ENCODE measurements at places on chromosomes 3 and 15. TPM values are rescaled to one million over a fixed set of nuclear protein-coding genes. Genes with fewer than 3 reads are reported as not detected.

Gene ALDH1A2
- total RNA-seq = 1.6 TPM

Gene NRG4
- not detected for total RNA-seq

Gene ACTC1
- total RNA-seq = 0.16 TPM

Gene RPL32
- total RNA-seq = 1,225 TPM

Gene CCK
- 43.5 TPM for total RNA-seq

Gene RBPMS2
- total RNA-seq = not detected

Gene ZNF860
- total RNA-seq = 0.32 TPM

Gene PRTG
- total RNA-seq = 0.47 TPM

Gene GALNT15
- 16.0 TPM for total RNA-seq

Gene TTC23
- total RNA-seq = 24.7 TPM

Gene ATP13A4
- total RNA-seq = 1.3 TPM

Gene MFAP1
- 32.0 TPM for total RNA-seq

Gene PPP1R14D
- not detected for total RNA-seq

Gene SLC12A1
- not detected for total RNA-seq

Gene CPLX3
- total RNA-seq = under 0.01 TPM

Gene CYP8B1
- not detected for total RNA-seq
